ENCODE measurements at places on chromosomes 13 and 19. TPM values are rescaled to one million over a fixed set of nuclear protein-coding genes. Genes with fewer than 3 reads are reported as not detected.
A peak's percentile ranks its signal among the peaks of the same experiment; 100 is the strongest.

DNA sequence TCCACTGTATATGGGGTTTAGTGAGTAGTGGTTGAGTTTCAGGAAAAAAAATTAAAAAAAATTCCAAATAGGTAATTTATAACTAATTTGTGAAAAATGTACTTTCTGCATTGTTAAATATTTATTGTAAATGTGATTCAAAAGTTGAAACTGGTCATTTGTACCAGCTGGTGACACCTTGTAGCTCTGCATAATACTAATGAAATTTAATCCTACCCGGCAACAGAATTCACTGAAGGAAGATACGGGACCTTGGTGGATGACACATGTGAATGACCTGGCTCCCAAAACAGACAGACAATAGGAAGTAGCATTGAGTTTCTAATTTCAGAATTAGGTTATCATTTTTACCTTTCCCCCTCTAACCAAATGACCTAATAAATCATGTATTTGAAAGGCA, 73.8 kb downstream of the SLITRK6 start:
- no peaks in the 10 kb centered on the region for H3K36me3 ChIP-seq
- no peak overlapping the region for H3K27ac ChIP-seq
- DNase-seq, result no peak
- H3K4me1 ChIP-seq, result no peaks in the 10 kb centered on the region
- H3K4me3 ChIP-seq, result no peak overlapping the region

DNA sequence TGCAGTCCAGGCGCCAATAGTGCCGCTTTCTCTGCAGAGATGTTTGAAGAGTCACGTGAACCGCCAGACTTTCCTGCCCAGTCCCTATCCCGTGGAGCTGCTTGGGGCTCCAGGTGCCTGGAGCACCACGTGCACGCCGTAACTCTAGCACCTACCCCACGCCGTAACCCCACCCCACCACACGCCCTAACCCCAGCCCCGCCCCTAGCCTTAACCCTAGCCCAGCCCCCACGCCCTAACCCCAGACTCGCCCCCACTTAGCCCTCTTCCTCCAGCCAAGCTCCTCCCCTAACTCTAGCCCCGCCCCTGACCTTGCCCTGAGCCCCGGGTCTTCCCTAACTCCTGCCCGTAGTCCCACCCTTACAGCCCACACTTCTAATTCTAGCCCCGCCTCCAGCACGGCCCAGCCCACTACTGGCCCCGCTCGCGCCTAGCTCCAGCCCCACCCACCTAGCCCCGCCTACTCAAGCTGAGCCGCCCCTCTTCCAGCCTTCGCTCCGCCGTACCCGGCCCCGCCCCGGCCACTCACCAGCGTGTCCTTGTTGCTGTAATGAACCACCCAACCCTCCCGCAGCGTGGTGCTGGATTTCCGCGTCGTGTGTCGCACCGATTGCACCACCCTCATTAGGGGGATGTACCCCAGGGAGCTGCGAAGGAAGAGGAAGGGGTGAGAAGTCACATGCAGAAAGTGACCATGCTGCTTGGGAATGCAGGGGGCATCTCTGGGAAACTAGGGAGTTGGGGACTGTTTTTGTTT, 19.5 kb downstream of the PRKD2 start:
- DNase-seq, result peak; percentile 90
- no peak overlapping the region for H3K27ac ChIP-seq
- H3K4me1 ChIP-seq, result no peaks in the 10 kb centered on the region
- H3K4me3 ChIP-seq, result no peak overlapping the region
- H3K27me3 ChIP-seq, result no peaks in the 10 kb centered on the region
- no peaks in the 10 kb centered on the region for H3K36me3 ChIP-seq

GRCh38 chr13:31431722-31432137, 232.0 kb downstream of the B3GLCT start:
- no peak overlapping the region for H3K27ac ChIP-seq
- no peaks in the 10 kb centered on the region for H3K27me3 ChIP-seq

DNA sequence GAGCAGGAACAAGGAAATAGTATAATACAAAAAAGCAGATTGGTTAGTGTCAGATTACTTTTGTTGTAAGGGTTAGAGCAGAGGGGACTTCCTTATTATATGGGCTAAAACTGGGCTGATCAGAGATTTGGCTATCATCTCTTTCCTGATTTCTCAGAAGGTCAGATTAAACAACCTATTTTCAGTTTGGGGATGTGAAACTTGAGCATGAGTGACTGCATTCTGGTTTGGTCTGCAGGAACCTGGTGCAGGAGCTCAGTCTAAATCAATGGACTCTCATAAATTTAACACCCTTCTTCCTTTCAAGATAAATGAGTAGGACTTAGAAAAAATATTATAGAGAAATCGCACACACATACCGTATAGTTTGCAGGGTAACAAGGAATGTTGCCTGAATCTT, 12.9 kb upstream of the RFXAP start:
- no peak overlapping the region for H3K27ac ChIP-seq
- no peaks in the 10 kb centered on the region for H3K4me1 ChIP-seq
- H3K27me3 ChIP-seq, result no peaks in the 10 kb centered on the region

GRCh38 chr13:110387451-110388107, 80.5 kb downstream of the COL4A2 start:
- H3K27me3 ChIP-seq, result no peaks in the 10 kb centered on the region
- no peaks in the 10 kb centered on the region for H3K36me3 ChIP-seq
- DNase-seq, result peak; percentile 85

LGALS4 gene
- 0.51 TPM for total RNA-seq

DNA sequence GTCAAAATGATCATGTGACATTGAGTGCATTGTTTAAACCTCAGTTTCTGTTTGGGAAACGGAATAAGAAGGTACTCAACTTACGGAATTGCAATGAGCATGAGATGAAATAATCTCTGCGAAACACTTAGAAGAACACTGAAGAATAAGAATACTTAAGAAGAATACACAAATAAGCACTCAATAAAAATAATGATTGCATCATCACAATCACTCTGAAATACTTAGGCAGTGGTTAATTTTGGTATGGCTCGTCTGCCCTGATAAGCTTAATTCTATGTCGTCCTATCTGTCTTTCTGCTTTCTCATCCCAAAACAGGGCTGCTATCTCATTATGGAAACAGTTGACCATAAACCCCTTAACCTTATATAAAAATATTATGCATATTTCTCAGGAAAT, 823.6 kb downstream of the DIAPH3 start:
- no peaks in the 10 kb centered on the region for H3K36me3 ChIP-seq
- no peaks in the 10 kb centered on the region for H3K27me3 ChIP-seq
- DNase-seq, result no peak
- no peak overlapping the region for H3K4me3 ChIP-seq
- H3K27ac ChIP-seq, result no peak overlapping the region
